NCI-H2029 (cell line): ENCODE measurements at places on chromosomes 7 and 10.

- no peak for DNase-seq
Observed at GRCh38 chr7:114478384-114478783, 63.8 kb downstream of the FOXP2 start.

GRCh38 chr7:20113427-20114027 lies 103.7 kb downstream of the MACC1 start:
- no peak for DNase-seq

- no peak for DNase-seq
Observed at GRCh38 chr7:151120896-151121295, 34.6 kb downstream of the AGAP3 start.

- DNase-seq: no peak
Observed at GRCh38 chr7:30734497-30734896, 17.4 kb upstream of the INMT start.

- DNase-seq: no peak
Observed at GRCh38 chr7:124429923-124430322, 335.7 kb downstream of the GPR37 start.

DNA sequence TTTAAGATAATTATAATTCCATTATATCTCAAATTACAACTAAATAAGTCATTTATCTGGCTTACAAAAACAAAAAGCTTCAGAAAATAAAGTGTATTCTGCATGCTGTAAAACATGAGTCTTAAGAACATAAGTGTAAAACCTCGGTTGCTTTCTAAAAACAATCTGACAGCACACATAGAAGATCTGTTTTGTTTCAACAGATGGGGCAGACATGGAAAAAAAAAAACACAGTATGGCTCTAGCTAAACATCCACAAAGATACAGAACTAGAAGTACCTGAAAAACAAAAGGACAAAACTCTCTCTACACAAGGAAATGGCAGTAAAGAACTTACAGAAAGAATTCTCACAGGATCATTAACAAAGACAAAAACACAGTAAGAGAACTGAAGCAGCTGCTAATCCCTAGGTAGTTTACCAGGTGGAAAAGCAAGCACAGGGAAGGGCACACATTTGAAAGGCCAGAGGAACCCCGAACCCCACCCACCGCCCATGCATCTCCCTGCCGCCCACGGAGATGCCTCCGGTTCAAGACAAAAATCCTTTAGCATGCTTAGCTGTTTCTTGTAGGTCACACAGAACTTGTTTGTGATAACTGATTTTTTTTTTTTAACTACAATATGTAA lies 42.5 kb downstream of the DLD start:
- no peak for DNase-seq

DNA sequence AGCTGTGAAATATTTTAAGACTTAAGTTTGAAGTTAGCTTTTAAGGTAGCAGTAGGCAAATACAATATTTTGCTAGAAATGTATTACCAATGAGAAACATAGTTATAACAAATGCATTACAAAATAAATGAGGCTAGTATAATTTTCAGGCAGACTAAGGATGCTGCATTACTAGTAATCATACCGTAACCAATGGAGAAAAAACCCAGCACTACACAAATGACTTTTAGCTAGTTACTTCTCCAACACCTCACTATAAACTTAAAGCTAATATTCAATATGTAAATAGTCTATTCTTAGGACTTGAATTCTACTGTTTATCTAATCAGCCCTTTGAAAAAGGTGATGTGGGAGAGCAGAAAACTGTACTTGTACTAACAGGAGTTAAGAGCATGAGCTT lies 285.3 kb upstream of the KLF14 start:
- no peak for DNase-seq

- no peak for DNase-seq
Observed at GRCh38 chr7:101121991-101122932, 4.6 kb upstream of the SERPINE1 start.

GRCh38 chr7:23115991-23116390 lies 10.4 kb downstream of the KLHL7 start:
- DNase-seq: no peak

DNA sequence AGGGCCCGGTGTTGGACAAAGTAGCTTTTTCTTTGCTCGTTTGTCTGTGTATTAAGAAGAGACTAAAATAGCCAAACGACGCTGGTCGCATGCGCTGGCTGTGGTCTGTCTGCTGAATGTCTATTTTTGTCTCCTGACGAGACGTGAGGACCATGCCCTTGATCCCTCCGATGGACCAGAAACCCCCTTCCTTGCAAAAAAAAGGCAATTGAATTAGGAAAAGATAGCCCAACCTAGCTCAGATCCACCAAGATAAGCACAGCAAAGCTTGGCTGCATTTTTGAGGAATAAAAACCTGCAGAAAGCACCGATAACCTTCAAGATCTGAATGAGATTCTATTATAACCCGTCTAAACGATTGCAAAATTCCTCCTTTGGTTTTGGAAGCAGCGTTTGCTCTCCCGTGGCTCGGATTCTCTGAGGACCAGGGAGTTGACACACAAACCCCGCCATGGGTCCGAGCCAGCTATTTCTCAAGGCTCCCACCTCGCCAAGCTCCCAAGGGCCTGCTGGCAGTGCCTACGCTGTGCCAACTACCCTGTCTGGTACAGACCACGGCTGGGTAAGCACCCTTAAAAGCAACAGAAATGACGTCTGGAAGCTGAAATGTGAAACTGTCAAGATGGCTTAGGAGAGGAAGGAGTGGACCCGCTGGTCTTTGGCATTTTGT lies 17.7 kb upstream of the TTYH3 start:
- peak; percentile 84 for DNase-seq

DNA sequence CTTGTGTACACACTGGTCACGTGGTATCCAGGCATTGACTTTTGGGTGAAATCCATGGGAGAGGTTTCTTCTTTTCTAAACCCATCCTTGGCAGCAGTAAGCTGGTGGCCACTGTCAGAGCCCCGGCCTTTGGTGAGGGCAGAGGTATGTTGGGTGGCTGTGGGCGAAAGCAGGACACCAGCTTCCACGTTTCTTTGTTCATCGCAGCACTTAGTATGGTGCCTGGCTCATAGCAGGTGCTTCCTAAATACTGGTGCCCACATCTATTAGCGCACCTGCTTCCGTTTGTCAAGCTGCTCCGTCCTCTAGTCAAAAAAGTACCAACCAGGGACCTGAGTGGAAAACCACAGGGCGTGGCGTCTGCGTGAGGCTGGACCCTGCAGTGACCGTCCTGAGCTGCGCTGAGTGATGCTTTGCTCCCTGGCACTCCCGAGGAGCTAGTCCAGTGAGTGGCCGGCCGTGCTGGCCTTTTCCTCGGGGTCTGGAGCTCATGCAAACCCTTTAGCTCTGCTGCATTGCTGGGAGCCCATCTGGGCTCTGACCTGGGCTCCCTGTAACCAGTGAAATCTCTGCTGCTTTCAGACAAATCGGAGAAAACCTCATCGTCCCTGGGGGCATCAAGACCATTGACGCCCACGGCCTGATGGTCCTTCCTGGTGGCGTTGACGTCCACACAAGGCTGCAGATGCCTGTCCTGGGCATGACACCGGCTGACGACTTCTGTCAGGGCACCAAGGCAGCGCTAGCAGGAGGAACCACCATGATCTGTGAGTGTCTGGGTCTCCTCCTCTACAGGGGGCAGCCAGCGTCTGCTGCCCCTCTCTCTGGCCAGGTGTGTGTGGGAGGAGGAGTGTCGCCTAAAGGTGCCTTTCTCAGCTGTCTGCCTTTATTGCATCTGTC lies 5.6 kb downstream of the DPYSL4 start:
- DNase-seq: no peak

- no peak for DNase-seq
Observed at GRCh38 chr7:30114536-30115238, 20.1 kb upstream of the MTURN start.

GRCh38 chr7:88095-88926 lies 104.1 kb upstream of the FAM20C start:
- DNase-seq: no peak

- no peak for DNase-seq
Observed at GRCh38 chr10:132272231-132272971, 35.3 kb downstream of the STK32C start.

DNA sequence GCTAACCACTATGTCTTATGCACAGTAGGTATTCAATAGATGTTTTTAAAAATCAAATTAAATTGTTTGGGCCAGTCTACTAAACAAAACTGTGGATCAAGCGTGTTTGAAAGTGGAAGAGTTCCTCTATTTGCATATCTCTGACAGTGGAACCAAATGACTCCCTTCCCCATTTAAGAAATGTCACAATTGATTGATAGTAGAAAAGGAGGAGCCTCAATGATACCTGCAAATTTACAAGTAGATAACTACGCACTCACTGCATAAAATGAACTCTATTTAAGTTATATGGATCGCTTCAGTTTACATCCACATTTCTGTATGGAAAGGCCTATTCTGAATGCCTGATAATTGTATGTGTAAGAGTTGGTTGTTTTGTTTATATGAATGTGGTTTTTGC lies 163.3 kb upstream of the MTPN start:
- DNase-seq: no peak

- no peak for DNase-seq
Observed at GRCh38 chr7:134885967-134886352, 100.3 kb upstream of the AGBL3 start.

- no peak for DNase-seq
Observed at GRCh38 chr10:6083523-6084475, 5.0 kb upstream of the RBM17 start.

- DNase-seq: no peak
Observed at GRCh38 chr10:29865700-29866355, 193.6 kb downstream of the JCAD start.

DNA sequence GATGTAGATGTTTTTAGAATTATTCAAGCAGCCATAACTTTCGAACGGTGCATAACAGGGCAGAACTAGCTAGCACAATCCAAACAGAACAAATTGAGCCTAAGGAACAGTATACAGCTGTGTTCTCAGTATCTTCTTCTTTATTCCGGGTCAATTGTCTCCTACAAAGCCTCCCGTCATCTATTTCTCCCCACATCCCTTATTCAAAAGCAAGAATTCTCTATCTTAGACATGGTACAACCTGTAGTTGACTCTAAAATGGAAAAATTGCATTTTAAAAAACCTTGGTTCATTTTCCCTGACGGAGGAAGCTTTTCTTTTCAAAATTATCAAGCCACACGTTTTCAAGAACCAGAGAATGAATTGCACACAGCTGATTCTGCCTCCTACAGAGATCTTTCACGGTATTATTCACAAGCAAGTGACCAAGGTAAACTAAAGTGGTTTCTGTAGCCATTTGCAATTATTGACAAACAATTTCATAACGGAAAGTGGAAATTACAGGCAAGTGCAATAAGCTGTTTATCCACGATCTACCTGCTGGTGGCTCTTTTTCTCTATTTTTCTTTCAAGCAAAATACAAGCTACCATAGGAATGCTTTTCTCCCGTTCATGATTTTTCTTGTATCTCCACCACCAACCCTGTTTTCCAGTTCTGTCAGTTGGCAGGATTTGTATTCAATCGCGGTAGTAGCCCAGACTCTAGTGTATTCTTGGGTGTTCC lies 2.3 kb downstream of the GRM8 start:
- no peak for DNase-seq

- DNase-seq: no peak
Observed at GRCh38 chr7:32058002-32058401, 12.2 kb downstream of the PDE1C start.

- peak; percentile 44 for DNase-seq
Observed at GRCh38 chr10:71575934-71576801, 143.4 kb downstream of the C10orf105 start.

DNA sequence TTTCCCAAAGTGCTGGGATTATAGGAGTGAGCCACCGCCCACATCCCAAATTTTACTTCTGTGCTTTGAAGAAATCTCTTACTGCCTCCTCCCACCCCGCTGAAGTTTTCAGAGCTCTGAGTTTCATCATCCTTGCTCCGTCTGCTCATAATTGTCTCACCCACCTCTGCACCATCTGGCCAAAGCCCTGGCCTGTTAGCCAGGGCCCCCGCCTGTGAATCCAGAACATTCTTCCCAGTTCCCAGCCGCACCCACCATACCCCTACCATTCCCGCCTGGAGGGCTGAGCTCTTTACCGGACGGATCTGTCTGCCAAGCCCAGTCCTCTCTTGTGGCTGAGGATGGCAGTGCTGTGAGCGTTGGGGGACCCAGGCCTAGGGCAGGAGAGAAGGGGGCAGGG lies 14.5 kb downstream of the SSC4D start:
- no peak for DNase-seq

DNA sequence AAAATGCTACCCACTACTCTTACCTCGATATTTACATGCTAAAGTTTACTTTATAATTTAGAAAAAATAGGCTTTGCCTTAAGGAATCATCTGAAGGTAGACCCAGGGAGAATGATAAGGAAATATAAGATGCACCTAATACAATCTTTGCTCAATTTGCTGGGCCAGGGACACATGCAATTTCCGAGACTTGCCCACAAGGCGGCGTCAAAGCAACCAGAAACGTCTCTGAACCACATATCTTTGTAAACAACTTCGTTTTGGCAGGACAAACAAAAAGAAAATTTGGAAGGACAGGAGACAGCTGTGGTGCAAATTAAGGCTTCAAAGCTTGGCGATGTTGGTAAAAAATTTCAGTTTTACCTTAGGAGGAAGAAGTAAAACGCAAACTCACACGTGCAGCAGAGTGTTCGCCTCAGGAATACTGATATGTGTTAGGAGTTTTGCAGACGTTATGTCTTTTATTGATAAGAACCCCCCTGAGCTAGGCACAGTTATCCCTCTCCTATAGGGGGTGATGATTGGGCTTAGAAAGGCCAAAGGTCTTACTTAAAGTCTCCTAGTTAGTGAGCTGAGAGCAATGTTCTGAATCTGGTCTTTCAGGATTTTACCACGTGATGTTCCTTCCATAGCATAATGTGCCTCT lies 134.3 kb downstream of the PRKCQ start:
- DNase-seq: no peak

- no peak for DNase-seq
Observed at GRCh38 chr7:70481570-70482123, 650.3 kb upstream of the GALNT17 start.

DNA sequence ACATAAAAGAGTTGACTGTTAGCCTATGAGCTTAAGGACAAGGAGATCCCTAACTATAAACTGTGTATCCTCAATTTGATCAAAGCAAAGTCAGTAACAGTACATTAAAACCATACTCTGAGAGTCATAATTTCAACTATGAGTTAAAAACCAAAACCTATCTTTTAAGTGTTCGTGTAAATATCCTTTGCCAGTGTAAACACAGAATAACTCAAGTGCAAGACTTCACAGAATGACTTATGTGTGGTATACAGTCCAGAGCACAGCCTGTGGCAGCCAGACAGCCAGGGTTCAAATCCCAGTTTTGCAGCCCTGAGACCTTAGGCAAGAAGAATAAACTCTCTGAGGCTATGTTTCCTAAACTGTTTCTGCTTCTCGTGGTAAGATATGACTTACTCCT lies 30.3 kb upstream of the NEBL start:
- no peak for DNase-seq

- no peak for DNase-seq
Observed at GRCh38 chr10:24950439-24950838, 2.0 kb downstream of the PRTFDC1 start.

DNA sequence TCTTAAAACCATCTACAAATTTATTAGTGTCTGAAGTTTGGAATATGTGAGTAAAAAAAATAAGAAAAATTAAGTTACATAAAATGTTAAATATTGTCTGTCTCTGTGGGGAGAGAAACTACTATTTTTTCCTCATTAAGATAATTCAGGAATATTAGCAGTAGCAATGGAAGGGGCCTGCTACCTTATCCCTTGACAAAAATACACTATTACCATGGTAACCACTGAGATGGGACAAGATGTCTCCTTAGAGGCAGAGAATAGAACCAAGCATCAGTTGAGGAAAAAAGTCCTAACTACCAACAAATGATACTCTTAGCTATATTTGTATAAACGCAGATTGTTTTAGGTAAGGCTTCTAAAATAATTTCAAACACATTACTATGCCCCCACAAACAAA lies 150.7 kb upstream of the LSM8 start:
- no peak for DNase-seq

- DNase-seq: no peak
Observed at GRCh38 chr10:92156874-92157773, 133.8 kb downstream of the CPEB3 start.
